ENCODE measurements at places on chromosomes 3 and 15. TPM values are rescaled to one million over a fixed set of nuclear protein-coding genes. Genes with fewer than 3 reads are reported as not detected.

- no peak for DNase-seq
Observed at GRCh38 chr3:107899990-107900651, 190.7 kb downstream of the CD47 start.

DNA sequence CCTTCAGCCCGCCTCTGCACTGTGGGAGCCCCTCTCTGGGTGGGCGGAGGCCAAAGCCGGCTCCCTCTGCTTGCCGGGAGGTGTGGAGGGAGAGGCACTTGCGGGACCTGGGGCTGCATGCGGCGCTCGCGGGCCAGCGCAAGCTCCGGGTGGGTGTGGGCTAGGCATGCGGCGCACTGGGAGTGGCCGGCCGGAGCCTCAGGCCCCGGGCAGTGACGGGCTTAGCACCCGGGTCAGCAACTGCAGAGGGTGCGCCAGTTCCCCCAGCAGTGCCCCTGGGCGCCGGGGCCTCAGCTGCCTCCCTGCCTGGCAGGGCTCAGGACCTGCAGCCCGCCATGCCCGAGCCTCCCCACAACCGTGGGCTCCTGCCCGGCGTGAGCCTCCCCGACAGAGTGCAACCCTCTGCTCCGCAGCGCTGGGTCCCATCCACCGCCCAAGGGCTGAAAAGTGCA, 98.9 kb upstream of the POU1F1 start:
- no peak for DNase-seq

- no peak for DNase-seq
Observed at GRCh38 chr3:104787306-104787705, 579.4 kb upstream of the ALCAM start.

GRCh38 chr15:81002009-81002330, 1.2 kb downstream of the TLNRD1 start:
- no peak for DNase-seq

The POU1F1 gene
- total RNA-seq: not detected

The SEC22A gene
- 19.3 TPM for total RNA-seq

Data from B cell (primary cell).